ELF-1 (cell line): ENCODE measurements at places on chromosomes 6 and 20.

GRCh38 chr6:34888514-34888856, 570 bp upstream of the ANKS1A start:
- no peak for DNase-seq

DNA sequence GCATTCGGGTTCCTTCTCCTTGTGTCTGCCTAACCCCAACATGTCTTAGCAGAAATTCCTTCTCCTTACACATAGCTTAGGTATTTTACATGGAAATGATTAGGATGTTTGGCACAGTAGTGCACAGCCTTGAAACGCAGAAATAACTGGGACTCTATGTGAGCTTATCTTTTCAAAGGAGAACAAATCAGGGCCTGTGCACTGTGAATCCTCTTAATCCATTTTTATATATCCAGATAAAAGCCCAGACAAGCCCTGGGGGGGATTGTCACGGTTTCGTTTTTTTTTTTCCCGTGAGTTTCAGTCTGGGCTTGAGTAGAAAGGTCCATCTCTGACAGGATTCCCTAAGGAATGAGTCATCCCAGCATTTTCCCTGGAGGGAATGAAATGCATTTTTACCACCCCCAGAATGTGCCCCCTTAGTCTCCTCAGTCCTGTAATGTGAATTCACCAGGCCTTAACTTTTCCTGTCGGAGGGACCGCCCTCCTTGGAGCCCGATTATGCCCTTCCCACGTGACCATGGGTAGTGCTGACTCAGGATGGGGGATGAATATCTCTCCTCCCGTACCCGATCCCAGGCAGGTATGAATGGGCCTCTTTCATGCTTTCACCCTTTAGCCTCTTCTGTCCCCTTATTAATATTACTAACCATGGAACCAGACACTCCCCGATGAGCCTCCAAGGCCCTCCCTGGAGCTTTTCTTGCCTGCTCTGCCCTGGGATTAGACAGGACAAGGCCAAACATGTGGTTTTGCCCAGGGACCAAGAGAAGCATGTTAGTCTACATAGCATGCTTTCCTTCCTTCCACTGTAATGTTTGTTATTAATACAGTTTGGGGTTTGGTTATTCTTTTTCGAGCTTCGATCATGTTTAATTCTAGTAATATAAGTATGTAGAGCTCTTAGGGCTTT, 23.9 kb upstream of the NAA20 start:
- peak; percentile 91 for DNase-seq

- DNase-seq = no peak
Observed at GRCh38 chr20:34345402-34345736, 17.7 kb upstream of the ITCH start.

DNA sequence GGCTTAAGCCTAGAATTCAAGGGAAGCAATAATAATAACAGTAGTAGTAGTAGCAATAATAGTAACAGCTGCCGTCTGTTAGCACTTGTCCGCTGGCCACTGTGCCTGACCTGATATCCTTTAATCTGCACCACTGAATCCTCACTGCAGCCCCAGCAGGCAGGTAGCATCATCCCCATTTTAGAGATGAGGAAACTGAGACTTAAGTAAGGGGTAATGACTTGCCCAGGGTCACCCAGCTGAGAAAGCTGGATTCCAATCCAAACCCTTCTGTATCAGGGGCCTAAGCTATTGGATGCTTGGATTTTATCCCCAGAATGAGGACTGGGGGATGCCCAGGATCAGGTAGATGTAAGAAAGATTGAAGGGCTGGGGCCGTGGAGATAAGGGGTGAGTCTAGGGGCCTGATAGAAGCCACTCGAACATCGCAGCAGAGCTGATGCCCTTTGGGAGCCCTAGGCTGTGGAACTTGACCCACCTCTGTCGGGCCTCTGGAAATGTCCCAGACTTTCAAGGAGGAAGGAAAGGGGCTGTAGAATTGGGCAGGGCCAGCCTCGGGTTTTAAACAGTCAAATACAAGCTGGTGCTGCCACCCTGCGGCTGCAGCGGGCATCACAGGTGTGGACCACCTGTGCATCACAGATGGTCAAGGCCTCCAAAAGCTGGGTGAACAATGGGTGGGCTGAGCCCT, 102.1 kb upstream of the MYL9 start:
- peak; percentile 87 for DNase-seq

GRCh38 chr6:67121115-67121514, 1414.1 kb upstream of the EYS start:
- DNase-seq = no peak

GRCh38 chr6:14174226-14174625, 56.7 kb downstream of the CD83 start:
- DNase-seq = no peak

- no peak for DNase-seq
Observed at GRCh38 chr6:11207199-11207968, 25.1 kb downstream of the NEDD9 start.

DNA sequence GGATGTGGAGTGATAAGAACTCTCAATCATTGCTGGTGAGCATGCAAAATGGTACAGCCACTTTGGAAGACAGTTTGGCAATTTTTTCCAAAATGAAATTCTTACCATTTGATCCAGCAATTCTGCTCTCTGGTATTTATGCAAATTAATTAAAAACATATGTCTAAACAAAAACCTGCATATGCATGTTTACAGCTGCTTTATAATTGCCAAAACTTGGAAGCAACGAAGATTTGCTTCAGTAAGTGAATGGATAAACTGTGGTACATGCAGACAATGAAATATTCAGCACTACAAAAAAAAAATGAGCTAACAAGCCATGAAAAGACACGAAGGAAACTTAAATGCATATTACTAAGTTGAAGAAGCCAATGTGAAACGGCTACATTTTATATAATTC, 55.5 kb upstream of the SMLR1 start:
- no peak for DNase-seq

DNA sequence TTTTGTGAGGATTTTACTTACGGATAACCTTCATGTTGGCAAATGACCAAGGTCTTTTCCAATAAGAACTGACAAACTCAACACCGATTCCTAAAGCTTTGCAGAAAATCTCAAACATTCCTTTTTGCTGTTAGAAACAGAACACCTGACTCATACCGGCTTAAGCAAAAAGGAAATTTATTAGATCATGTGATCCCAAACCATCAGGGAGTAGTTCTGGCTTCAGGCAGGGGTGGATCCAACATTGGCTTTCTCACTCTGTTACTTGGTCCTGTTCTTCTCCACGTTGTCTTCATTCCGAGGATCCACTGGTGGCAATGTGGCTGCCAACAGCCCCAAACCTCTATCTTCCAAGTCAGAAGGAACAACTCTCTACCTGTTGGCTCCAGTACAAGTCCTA, 95.9 kb upstream of the PMEPA1 start:
- DNase-seq = no peak

DNA sequence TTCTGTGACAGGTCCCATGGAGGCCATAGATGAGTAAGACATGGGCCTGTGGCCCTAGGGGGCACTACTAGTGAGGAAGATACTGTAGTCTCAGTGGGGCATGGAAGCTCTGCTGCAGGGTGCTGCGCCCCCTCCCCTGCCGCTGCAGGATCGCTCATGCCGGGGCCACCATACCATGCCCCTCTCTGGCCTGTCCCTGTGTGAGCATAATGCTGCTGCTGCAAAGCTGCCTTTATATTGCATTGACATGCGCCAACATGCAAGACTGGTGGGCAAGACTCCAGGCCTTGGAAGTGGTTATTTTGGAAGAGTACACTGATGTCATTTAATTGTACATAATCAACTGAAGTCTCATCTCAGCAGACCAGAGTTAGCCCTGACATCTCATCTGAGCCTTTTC, 60.0 kb downstream of the TOX2 start:
- DNase-seq = no peak

- no peak for DNase-seq
Observed at GRCh38 chr6:131936156-131936555, 15.0 kb downstream of the CCN2 start.
